Skin of body (tissue), 3 donors: ENCODE measurements at places on chromosomes 6 and 20.

DNA sequence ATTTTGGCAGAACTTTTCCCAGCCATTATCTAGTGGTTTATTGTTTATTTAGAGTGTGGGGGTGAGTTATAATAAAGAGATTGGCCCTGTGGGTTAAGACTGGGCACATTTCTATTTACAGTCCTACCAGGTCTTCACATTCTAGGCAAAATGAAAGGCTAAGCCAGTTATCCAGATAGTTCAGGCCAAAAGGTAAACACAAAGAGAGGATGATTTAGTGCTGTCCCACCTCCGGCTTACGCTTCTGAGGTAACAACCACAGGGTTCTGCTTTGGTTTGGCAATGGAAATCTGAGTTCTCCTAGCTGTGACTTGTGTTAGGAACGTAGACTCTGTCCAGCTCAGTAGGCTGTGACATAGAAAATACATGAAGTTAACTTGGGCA is 50.3 kb upstream of the PTPRK start:
- DNase-seq = no peak

- no peak for DNase-seq
Measured at GRCh38 chr6:151288712-151289398, 49.1 kb downstream of the AKAP12 start.

DNA sequence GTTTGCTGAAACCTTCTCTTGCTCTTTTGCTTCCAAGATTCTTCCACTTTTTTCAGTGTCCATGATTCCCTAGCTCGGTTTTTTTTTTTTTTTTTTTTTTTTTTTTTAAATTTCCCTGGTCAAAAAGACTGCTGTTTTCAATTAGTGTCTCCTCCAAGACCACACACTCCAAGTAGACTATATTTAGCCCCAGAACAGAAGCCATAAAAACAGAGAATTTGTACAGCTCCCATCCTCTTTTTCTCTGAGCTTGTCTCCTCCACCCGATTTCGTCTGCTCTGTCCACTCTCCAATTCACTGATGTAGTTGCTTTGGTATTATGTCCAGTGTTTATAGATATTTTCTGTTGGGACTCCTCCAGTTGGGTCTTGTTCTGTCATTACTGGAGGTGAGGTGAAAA is 37.6 kb downstream of the RSPH3 start:
- no peak for DNase-seq

DNA sequence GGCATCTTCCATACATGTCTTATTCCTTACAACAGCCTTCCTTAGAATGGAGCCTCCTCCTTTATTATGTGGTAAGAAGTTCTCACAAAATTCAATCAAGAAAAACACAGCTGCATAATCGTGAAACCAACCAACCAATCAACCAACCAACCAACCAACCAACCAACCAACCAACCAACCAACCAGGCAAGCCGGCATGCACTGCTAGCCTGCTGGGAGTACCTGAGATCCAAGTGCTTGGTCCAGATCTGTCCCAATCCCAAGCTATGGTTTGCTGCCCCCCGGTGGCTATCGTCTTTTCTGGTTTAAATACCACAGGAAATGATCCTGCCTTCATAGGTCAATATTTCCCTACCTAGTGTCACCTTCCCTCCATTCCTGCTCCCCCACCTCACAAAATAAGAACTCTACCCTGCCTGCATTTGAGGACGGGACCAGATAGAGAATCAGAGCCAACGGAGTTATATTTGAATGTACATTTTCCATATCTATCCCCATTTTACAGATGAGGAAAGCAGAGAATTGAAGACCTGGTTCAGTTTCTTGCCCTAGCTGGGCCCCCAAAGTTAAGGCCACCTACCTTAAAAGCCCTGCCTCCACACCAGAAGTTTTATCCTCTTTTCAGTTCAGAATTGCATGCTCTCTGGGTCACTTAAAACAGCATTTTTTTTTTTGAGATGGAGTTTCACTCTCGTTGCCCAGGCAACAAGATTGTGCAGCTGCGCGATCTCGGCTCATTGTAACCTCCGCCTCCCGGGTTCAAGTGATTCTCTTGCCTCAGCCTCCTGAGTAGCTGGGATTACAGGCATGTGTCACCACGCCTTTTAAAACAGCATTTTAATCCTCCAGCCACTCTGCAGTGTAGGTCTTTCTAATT is 27.1 kb downstream of the RAB44 start:
- DNase-seq = no peak

DNA sequence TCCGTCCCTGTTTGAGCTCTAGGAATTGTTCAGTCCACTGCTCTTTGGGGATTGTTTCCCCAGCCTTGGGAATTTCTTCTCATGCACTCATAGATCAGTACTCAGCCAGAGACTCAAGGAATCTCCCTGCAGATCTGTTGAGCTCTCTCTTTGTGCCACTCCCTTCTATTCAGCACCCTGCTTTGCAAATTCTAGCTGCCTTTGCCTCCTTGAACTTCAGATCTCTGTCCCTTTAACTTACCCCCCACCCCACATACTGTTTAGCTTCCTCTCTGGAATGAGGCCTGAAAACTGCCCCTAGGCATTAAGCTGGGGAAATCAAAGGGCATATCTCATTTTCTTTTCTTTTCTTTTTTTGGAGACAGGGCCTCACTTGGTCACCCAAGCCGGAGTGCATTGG is 30.5 kb downstream of the QRSL1 start:
- DNase-seq = no peak

DNA sequence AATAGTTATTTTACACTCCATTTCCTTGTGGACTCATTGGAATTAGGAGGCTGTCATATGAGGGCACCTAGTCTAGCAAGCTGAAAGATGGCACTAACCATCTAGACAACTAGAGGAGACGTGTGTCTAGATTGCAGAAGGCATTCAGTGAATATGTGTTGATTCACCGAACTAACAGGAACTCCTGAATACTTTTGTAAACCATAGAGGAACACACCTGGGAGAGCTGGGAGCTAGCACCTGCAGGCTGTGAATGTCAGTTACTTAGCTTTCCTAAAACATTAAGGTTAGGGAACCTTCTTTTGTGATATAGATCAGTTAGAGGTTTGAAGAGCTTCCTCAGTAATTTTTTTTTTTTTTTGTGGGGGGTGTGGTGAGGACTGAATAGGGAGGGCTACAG is 7.7 kb downstream of the OPN5 start:
- DNase-seq = no peak

DNA sequence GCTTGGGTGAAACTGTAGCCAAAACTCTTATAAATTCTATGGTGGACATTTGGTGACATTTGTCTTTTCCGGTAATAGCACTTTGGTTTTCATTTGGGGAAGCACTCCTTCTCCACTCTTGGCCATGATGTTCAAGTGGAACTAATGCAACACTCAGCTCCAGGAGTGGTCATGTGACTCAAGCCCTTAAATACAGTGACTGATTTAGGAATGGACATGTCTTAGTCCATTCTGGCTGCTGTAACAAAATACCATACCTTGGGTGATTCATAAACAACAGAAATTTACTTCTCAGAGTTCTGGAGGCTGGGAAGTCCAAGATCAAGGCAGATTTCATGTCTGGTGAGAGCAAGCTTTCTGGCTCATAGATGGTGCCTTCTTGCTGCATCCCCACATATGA is 10.8 kb upstream of the FKBP1A start:
- DNase-seq = no peak

- DNase-seq = no peak
Measured at GRCh38 chr6:121614115-121614514, 178.7 kb downstream of the GJA1 start.

- DNase-seq = no peak
Measured at GRCh38 chr6:45047573-45047972, 280.6 kb upstream of the RUNX2 start.

- DNase-seq = no peak
Measured at GRCh38 chr6:97422171-97422570, 139.2 kb upstream of the MMS22L start.

GRCh38 chr6:30006170-30007131 is 54.6 kb upstream of the POLR1H start:
- no peak for DNase-seq

GRCh38 chr20:52105442-52106422 is 85.8 kb downstream of the ZFP64 start:
- DNase-seq = no peak

- no peak for DNase-seq
Measured at GRCh38 chr6:63683071-63683603, 47.5 kb downstream of the PHF3 start.
